Placental pericyte (primary cell): ENCODE measurements at places on chromosomes 7 and 10. TPM values are rescaled to one million over a fixed set of nuclear protein-coding genes. Genes with fewer than 3 reads are reported as not detected.

Gene PHYHIPL
- total RNA-seq: not detected in 2 replicates

Gene COMTD1
- 8.0 and 8.3 TPM in 2 replicates for total RNA-seq

Gene SLC29A4
- 1.0 and 1.8 TPM in 2 replicates for total RNA-seq

Gene KAZALD1
- total RNA-seq: 7.9 and 12.2 TPM in 2 replicates

Gene CRPPA
- total RNA-seq: 1.3 and 2.9 TPM in 2 replicates

Gene CYP2W1
- total RNA-seq: 1.8 TPM in 1 of 2 replicates, not detected in the other
